ENCODE measurements at places on chromosomes 12 and 14. TPM values are rescaled to one million over a fixed set of nuclear protein-coding genes. Genes with fewer than 3 reads are reported as not detected.

The CCDC60 gene
- total RNA-seq, result not detected

The PAPLN gene
- total RNA-seq, result 0.44 TPM

The MYF5 gene
- not detected for total RNA-seq

The CYP46A1 gene
- 0.02 TPM for total RNA-seq

The TSPAN11 gene
- total RNA-seq, result 0.39 TPM

The OAS2 gene
- total RNA-seq, result 362 TPM

The CLEC7A gene
- 40.5 TPM for total RNA-seq

The PRB3 gene
- total RNA-seq, result not detected

The JDP2 gene
- 21.9 TPM for total RNA-seq

The CCDC177 gene
- not detected for total RNA-seq

The RNASE2 gene
- total RNA-seq, result not detected

The CLEC4C gene
- total RNA-seq, result not detected

The RILPL2 gene
- total RNA-seq, result 5.3 TPM

The TMEM63C gene
- total RNA-seq, result 0.20 TPM

The CCDC197 gene
- not detected for total RNA-seq

The FAM186B gene
- not detected for total RNA-seq

The PLEKHG7 gene
- total RNA-seq, result not detected

The CLEC1B gene
- not detected for total RNA-seq

The CLIP1 gene
- total RNA-seq, result 20.4 TPM
